Stimulated activated CD8-positive, alpha-beta memory T cell treated with anti-CD3 and anti-CD28 coated beads, Interleukin-4, amount 100 ng/mL, for 48 hours (primary cell): ENCODE measurements at places on chromosomes 11 and 22.

- DNase-seq = no peak
Observed at GRCh38 chr11:34749666-34750659, 129.1 kb downstream of the EHF start.

- DNase-seq = no peak
Observed at GRCh38 chr22:39967103-39967829, 7.1 kb downstream of the TMA7B start.

DNA sequence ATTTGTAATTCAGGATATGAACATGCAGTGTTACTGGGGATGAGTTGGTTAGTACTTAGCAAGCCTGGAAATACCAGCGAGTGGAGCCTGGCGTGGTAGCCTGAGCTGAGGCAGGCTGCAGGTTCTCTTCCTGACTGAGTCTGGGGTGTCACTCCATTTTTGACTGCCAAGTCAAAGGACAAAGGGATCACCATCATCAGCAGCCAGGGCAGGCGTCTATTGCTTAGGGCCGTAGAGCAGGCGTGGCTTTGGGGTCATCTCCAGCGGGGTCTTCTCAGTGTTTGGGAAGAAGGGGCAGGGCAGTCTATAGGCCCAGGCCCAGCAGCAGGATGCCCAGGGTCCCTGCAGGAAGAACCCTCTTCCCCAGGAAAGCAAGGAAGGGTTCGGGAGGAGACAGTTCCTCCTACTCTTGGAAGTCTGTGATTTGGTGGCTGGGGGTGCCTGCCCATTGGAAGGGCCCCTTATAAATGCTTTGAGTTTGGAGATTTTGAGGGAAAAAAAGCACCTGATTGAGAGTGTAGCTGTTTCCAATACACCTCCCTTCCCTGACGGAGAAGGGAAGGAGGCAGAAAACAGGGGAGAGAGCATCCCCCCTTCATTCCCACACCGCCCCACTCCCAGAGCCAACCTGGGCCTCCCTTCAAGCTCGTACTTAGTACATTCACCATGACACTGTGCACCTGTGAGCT is 51.5 kb upstream of the SPATA19 start:
- no peak for DNase-seq

- peak; percentile 60 for DNase-seq
Observed at GRCh38 chr22:49961005-49961600, 531 bp downstream of the PIM3 start.

DNA sequence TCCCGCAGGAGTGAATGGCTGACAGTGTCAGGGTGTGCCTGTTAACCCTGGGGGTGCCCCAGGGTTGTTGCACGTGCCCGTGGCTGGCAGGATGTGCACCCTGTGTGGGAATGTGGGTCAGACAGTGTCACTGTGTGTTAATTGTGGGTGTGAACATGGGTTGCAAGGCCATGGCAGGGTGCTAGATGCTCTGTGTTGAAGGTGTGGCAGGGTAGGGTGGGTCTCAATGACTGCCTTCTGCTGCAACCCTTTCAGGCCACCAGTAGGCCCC is 8.3 kb downstream of the RIN1 start:
- no peak for DNase-seq

DNA sequence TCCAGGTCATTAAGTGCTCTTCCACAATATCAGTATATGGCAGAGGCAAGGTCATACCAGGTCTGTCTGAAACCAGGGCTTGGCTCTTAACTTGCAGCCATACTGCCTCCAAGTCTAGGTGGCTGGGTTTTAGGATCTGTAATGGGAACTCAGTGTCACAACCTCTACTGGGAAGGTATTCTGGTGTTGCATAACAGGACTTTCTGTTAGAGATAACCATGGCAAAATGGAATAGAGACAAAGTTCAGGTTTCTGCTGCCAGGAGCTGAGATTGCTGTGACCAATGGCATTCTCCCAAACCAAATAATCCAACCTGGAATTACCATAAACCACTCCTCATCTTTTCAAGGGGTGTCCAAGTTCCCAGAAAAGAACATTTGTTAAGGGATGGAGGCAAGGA is 6.8 kb upstream of the SAA1 start:
- no peak for DNase-seq

GRCh38 chr11:87076874-87077429 is 39.2 kb downstream of the TMEM135 start:
- no peak for DNase-seq

DNA sequence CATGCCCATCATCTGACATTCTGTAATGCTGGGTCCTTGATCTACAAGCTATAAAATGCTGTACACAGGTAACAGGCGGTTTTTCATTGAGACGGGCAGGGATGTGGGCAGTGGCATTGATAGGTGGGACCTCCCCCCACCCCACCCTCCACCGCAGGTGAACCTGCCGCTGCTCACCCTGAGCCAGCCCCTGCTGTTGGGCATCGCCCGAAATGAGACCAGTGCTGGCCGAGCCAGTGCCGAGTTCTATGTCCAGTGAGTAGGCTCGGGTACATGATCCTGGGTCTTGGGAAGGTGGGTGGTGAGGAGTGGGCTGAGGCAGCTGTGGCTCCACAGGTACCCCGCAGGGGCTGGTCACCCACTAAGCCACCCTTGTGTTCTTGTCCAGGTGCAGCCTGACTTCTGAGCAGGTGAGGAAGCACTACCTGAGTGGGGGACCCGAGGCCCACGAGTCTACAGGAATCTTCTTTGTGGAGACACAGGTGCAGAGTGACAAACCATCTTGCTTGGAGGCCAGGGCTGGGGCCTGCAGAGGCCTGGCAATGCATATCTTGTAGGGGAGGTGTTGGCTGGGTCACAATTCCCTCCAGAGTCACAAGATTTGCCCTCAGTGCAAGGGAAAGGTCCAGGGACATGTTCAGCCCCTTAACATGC is 1.1 kb upstream of the DNAJC4 start:
- no peak for DNase-seq

DNA sequence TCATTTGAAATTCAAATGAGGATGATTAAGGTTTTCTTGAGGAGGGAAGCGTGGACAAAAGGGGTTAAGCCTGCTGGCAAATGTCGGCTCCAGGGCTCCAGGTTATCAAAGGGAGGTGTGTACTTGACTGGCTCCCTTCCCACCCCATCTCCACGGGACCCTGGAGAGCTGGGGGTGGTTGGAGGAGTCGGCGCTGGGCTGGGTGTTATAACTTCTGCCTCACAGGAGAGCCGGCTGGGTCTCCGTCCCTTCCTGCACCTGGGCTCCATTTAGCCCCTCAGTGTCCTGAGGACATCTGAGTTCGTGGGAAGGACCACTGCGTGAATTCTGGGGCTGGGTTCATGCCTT is 15.6 kb downstream of the POU2F3 start:
- no peak for DNase-seq

- DNase-seq = no peak
Observed at GRCh38 chr11:21537980-21538379, 654.9 kb upstream of the ANO5 start.

DNA sequence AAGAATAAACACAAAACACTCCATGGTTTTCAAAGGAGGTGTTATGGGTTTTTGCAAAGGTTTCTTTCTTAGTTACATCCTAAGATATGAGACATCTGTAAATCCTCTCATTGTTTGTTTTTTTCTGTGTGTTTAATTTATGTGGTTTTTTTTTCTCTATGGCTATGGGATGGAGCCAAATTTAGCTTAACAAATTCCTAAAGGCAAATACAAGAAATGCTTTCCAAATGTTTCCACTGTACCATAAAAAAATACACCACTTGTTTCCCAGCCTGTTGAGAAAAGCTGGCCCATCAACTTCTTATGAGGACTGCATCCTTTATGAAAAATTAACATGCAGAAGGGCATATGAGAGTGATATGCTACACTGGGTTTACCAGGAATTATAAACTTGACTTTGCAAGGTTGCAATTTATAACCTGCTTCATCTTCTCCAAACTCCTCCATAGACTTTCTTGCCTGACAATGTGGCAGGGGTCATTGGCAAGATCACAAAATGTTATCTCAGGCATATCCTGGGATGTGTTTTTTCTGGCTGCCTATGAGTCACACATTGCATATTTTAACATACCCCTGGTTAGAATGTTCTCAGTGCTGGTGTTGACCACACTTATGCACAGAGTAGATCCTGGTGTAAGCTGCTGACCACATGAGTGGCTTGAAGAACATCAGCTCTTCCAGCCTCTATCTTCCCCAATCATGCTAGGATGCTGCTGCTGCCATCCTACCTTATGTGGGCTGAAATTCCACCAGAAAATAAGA is 137.6 kb upstream of the TTC12 start:
- DNase-seq = no peak

DNA sequence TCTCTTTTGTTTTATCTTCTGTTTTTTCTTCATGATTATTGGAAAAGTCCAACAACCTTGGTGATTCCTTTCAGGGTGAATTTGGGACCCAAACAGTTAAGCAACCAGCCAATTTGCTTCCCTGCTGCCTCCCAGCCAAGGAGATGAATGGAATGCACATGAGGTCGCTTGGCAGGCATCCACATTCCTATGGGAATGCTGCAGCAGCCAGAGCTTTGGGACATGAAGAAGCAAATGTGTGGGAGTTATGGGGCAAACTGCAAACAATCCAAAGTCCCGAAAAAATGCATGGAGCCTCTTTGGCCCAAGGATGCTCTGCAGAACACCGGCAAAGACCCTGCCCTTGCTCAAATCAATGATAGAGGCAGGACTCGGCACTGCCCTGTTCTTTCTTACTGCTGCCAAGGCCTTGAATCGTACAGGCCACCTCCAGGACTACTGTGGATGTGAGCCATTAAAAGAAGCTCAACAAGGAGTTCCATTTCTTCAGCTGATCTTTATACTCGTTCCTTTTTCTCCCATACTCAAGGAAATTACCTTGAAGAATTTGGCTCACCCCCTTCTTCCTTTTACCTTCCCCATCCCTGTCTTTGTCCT is 117.3 kb upstream of the TEAD1 start:
- no peak for DNase-seq

- no peak for DNase-seq
Observed at GRCh38 chr11:12290477-12290922, 86.9 kb upstream of the PARVA start.

DNA sequence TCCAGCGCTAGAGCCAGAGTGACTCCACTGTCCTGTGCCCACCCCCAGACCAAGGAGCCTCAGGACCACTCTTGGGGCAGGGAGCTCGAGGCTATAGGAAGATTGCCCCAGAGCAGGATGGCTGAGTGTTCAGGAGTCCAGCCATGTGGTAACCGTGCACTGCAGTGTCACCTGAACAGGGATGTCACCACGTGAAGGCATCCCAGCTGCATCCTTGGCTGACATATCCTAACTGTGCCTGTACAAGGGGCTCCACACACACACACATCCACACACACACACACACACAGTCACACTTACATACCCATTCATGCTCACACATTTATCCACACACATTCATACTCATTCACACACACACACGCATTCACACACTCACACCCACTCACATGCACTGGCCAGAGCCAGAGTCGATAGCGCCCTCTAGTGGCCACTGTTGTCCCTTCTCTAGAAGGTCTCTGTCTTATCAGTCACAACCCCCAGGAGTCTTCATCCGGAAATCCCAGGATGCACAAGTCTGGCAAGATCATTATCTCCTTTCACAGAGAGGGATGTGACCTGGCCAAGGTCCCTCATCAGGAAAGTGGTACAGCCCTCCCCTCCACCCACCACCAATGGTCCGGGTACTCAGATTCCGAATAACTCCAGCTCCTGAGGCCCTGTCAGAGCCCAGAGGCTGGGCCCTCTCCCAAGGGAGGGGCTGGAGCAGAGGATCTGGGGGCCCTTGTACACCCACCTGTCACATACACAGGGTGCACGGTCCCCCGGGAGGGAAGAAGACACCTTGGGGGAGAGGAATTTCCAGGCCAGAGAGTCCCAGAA is 55.1 kb downstream of the IGLL5 start:
- peak; percentile 93 for DNase-seq

GRCh38 chr11:69000831-69001242 is 12.2 kb downstream of the MRGPRF start:
- DNase-seq = no peak

DNA sequence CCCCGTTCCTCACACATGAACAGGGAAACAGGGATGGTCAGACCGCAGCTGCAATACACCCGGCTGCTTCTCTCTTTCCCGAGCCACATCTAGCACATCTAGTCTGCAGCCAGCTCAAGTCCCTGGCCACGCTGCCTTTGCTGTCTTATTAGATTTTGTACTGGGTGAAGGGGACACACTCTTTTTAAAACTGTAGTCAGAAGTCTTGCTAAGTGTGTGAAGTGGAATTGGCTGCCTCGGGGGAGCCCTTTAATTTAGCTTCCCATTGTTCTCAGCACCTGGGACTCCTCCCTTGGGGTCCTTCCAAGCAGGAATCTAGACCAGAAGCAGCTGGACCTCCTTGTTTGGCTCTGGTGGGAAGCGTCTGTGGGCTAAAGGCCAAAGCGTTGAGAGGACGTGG is 420.0 kb downstream of the CTTN start:
- no peak for DNase-seq

- peak; percentile 36 for DNase-seq
Observed at GRCh38 chr22:33209930-33210784, 152.0 kb upstream of the SYN3 start.

DNA sequence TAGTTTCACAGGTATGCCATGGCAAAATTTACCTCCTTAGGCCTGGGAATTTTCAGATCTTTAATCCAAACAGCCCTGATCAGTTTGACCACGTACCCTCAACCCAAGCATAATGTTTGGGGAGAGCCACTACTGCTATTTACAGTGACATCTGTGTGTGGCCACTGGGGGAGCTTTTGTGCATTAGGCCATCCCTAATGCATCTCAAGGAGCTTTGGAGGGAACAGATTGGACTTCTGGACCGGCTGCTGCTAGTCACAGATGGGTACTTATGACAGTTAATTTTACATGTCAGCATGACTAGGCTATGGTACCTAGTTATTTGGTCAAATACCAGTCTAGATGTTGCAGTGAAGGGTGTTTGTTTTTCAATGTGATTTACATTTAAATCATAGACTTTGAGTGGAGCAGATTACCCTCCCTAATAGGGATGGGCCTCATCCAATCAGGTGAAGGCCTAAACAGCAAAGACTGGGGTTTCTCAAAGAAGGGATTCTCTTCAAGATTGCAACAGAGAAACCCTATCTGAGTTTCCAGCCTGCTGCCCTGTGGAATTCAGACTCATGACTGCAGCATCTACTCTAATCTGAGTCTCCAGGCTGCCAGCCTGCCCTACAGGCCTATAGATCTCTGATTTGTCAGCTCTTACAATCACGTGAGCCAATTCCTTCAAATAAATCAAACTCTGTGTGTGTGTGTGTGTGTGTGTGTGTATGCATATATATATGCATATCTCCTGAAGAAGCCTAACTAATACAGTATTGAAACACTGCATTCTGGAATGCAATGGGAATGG is 38.0 kb upstream of the GALNT18 start:
- DNase-seq = no peak

DNA sequence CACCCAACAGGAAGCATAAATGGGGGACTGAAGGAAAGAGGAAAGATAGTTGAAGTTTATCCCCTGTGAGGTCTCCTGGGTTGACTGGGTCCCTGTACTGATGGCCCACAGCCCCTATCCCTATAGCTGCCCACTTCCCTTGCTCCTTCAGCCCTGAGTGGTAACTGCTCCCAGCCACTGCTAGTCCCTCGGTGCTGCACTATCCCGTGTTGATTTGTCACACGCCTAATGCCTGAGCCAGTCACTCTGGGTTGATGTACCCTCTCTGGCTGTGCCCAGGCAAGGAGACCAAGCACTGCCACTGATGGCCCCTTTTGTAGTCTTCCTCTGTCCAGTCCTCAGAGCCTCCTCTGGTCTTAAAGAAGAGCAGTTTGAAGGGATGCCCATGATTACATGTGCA is 9.6 kb downstream of the GDPD5 start:
- no peak for DNase-seq

- DNase-seq = no peak
Observed at GRCh38 chr11:122343210-122343609, 227.2 kb upstream of the BLID start.

GRCh38 chr11:60477035-60477445 is 15.5 kb upstream of the MS4A12 start:
- no peak for DNase-seq

GRCh38 chr11:19811380-19811779 is 98.7 kb downstream of the NAV2 start:
- DNase-seq = no peak
